SK-N-MC (cell line): ENCODE measurements at places on chromosomes 2 and 18.

DNA sequence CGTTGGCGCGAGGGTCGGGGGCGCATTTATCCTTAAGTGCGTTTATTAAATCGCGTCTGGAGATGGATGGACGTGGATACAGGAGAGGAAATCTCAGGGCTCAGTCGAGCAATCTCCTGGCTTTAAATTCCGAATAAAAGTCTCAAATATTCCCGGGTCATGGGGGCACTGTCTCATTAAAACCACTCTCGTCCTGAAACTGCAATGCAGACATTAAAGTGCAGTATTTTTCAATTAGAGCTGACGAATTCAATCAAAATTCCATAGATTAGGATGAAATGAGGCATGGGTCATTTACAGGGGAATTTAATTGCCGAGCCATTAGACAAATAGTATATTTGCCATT, 10.7 kb upstream of the GBX2 start:
- DNase-seq, result no peak

DNA sequence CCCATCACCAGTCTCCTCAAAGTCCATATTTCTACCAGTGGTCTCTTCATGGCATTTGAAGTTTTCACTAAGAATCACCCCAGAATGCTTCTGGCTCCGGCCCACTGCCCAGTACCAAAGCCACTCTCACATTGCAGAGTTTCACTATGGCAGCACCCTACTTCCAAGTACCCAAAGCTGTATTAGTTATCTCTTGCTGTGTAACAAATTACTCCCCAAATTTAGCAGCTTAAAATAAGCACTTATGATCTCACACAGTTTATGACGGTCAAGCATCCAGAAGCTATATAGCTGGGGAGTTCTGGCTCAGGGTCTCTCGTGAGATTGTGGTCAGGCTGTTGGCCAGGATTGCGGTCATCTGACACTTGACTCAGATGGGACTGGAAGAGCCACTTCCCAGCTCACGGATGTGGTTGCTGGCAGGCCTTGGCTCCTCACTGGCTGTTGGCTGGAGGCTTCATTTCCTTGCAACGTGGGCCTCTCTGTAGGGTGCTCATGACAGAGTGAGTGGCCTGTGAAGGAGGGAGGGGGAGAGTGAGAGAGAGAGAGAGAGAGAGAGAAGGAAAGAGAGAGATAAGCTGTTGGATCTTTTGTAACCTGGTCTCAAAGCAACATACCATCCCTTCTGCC, 189.5 kb downstream of the CTIF start:
- no peak for DNase-seq

DNA sequence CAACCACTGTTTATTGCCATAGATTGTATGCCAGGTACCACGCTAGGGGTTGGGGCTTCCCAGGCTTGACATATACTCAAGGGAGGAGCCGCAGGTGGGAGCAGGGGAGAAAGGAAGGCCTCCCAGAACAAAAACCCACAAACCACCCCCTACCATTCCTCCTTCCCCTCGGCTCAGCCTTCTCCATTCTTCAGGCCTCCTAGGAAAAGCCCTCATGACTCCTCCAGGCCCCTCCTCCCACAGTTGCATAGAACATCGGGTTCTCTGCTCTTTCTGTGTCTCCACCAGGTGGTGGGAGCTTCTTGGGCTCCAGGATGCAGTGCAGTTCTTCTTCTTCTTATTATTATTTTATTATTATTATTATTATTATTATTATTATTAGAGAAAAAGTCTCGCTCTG, 80.3 kb downstream of the ZFP36L2 start:
- no peak for DNase-seq

GRCh38 chr18:13439461-13439860, 220.9 kb downstream of the LDLRAD4 start:
- DNase-seq, result no peak

DNA sequence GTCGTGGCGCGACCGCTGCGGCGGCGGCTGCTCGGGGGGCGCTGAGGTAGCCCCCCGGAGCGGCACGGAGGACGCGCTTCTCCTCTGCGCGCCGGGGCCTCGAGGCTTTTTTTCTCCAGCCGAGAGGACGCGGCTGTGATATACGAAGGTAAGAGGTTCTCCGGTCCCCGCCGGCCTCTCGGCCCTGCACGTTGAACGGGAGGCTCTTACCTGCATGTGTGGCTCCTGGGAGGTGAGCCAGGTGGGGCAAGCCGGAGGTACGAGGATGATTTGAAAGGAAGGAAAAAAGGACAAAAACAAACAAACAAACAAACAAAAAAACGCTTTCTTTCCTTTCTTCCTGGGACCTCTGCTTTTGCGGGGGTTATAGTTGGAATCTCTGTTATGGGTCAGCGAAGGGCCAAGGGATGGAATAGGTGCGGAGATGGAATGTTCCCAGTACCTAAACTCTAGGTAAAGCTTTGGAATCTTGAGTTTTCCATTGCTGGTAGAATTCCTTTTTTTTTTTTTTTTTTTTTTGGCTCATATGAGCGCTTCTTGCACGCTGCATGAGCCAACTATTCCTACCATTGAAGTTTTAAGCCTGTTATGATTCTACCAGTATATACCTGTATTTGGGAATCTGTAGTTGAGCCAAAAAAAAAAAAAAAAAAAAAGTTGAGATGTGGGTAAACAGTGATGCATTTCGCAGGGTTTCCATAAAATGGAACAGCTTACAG, 674 bp downstream of the PTPN4 start:
- DNase-seq, result no peak

GRCh38 chr2:165891943-165892342, 61.6 kb downstream of the TTC21B start:
- no peak for DNase-seq

GRCh38 chr2:3179208-3179607, 198.4 kb downstream of the EIPR1 start:
- no peak for DNase-seq

DNA sequence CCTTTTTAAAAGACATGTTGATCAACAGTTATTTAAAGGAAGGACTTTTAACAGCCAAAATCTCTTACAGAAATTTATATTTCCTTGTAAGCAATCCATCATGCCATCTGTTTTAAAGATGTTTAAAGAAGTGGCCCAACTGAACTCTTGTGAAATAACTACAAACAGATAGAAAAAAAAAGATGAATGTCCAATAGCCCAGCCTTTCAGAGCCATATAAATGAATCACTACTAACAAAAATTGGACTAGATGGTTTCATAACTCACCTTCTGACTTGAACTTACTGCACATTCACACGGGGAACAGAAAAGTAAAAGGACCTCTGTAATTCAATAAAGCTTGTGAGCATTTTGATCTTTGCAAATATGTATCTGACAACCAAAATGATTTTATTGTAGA, 319.0 kb upstream of the CHAC2 start:
- DNase-seq, result no peak

DNA sequence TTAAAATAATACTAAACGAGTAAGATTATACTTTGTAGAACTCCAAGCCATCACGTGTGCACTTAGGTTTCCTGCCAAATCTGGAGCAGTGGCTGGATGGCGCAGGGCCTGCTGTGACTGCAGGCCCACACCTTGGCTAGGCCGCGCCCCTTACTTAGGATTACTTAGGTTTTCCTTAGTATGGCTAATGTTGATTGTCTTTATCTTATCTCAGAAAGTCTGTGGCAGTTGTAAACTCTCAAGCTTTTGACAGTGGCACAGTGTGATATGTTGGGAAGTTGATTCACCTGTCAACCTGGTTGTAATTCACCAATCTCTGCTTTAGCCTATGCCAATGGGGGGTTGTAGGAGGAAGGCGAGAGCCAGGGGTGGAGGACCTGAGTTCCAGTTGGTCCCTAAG, 208.4 kb downstream of the ZNF407 start:
- no peak for DNase-seq

GRCh38 chr18:2009942-2010697, 561.2 kb downstream of the METTL4 start:
- DNase-seq, result no peak
